KG1 (cell line): ENCODE measurements at places on chromosomes 6 and 20.

- DNase-seq: no peak
Observed at GRCh38 chr6:39433630-39434029, 111.1 kb upstream of the KCNK16 start.

DNA sequence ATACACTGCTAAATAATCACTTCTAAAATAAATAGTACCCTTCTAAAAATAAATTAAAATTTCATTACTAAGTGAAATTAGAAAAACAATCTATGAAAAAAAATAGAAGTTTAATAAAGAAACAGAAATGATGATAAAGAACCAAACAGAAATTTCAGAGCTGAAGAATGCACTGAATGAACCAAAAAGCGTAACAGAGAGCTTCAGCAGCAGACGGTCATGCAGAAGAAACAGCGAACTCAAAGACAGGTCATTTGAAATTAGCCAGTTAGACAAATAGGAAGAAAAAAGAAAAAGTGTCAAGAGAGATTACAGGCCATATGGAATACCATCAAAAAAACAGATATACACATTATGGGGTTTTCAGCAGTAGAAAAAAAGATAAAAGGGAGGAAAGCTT lies 706.7 kb downstream of the TBC1D32 start:
- no peak for DNase-seq

DNA sequence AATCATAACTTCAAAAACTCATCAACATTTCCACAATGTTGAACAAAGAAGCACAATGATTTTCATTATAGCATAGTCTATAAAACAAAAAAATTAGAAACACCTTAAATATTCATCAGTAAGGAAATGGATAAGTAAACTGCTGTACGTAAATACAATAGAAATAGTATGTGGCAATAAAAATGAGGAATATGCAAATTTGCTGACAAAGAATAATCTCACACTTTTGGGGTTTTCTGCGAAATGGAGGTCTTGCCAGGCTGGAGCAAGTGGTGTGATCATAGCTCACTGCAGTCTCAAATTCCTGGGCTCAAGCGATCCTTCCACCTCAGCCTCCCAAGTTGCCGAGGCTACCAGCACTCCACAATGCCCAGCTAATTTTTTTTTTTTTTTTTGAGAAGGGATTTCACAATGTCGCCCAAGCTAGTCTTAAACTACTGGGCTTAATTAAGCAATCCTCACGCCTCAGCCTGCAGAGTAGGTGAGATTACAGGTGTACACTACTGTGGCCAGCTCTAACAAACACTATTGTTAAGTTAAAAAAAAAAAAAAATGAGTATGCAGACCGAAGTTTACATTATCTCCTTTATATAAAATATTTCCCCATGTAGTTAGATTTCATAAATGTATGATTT lies 58.8 kb upstream of the SMIM28 start:
- DNase-seq: no peak

DNA sequence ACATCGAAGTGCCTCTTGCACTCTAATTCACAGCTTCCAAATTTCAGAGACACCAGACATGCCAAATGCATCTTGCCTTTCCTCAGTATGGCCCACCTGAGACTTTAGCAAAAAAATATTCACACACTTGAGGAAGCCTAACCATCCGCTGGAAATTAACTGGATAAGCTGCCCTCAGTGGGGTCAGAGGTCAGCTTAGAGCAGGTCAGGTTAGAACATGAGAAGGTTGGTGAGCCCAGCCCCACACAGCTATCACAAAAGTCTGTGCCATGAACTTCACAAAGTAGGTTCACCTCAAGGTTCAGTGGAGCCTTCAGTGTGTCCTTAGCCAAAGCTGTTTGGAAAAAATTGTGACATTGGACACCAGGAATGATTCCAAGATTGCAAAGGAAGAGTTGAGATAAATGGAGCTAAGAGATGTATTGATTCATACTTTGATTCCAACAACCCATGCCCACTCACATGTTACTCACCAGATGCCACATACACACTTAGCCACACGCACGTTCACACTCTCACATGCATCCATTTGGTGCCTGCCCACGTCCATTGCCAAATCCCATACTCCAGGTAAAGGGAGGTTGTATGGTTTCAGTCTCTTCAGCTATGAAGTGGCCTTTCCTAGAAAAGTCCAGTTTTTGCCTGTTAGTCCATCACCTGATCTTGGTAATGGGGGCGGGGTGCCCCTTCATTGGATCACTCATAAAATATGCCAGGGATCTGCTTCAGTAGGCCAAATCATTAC lies 11.1 kb downstream of the BAK1 start:
- DNase-seq: no peak

- DNase-seq: no peak
Observed at GRCh38 chr6:149969635-149970034, 5.9 kb downstream of the ULBP1 start.

DNA sequence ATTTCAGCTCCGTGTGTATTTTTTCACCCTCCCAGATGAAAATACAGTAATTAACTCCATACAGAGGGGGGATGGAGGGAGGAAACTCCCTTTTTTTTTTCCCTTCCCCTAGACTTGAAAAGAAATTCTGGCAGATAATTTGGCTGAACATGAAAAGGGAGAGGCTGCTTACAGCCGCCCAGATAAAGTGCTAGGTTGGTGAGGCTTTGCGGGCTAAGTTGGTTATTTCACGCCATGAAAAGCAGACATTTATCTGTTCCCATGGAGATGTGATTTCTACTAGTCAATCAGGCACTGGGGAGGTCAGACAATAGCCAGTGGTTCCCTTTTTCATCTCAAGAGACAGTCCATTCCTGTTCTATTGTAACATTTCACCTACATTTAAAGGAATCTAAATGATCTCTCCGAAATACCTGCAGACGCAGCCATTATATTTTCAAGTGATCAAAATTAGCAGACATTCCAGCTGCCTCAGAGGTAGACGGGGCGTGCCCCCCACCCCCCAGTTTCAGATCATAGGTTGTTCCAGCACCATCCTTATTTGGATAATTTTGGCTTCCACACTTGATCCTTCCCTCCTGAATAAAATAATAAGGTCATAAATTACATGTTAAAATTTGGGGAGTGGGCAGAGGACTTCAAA lies 143.9 kb upstream of the ZNF217 start:
- DNase-seq: no peak

- no peak for DNase-seq
Observed at GRCh38 chr6:111624401-111625098, 18.9 kb upstream of the TRAF3IP2 start.

- no peak for DNase-seq
Observed at GRCh38 chr6:131048933-131049515, 14.0 kb downstream of the EPB41L2 start.

- DNase-seq: no peak
Observed at GRCh38 chr20:34891166-34892062, 15.0 kb downstream of the ACSS2 start.

DNA sequence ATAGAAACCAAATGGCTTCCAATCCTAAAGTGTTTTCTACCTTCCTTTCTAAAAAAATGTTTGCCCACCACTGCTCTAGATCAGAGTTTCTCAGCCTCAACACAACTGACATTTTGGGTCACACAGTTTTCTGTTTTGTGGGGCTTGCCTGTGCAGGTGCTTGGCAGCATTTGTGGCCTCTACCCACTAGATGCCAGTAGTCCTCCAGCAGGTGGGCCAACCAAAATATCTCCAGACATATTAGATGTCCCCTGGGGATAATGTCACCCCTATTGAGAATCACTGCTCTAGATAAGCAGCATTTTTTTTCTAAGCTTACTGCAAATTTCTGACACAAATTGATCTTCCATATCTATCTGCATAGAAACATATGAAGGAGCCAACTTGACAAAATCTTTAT lies 26.3 kb upstream of the EPM2A start:
- DNase-seq: no peak

DNA sequence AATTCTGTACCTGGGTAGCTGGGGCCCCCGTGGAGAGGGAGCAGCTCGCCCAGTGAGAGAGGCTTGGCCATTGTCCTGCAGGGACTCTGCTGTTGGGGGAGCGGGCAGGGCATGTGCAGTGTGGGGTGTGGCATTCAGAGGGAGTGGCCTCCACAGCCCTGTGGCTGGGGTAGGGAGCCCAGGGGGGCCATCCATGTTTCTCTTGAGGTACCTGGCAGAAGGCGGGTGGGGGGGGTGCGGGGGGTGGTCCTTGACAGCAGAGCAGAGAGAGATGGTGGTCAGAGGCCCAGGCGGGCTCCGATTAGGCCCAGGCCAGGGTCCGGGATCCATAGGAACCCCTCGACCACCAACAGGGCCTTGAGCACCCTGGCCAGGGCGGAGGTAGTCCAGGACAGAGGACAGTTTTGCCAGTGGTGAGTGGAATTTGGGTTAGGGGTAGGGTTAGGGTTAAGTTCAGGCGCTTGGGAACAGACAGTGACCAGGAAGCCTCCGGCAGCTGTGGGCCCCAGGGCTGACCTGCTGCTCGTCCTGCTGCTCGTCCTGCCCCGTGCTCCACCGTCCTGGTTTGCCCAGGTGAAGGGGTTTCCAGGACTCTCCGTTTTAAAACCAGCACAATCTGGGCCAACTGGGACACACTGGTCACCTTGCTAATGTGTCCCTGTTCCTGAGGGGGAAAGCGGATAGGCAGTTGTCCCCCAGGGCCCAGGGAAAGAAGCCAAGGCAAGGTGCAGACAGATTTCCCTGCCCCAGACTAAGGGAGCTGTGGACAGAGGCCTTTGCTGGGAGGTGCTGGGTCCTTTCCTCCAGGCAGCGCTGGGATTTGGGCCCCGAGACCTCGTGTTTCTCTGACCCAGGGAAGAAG lies 24.8 kb upstream of the MYT1 start:
- no peak for DNase-seq

- DNase-seq: peak; percentile 31
Observed at GRCh38 chr20:22691369-22692118, 107.2 kb upstream of the FOXA2 start.

DNA sequence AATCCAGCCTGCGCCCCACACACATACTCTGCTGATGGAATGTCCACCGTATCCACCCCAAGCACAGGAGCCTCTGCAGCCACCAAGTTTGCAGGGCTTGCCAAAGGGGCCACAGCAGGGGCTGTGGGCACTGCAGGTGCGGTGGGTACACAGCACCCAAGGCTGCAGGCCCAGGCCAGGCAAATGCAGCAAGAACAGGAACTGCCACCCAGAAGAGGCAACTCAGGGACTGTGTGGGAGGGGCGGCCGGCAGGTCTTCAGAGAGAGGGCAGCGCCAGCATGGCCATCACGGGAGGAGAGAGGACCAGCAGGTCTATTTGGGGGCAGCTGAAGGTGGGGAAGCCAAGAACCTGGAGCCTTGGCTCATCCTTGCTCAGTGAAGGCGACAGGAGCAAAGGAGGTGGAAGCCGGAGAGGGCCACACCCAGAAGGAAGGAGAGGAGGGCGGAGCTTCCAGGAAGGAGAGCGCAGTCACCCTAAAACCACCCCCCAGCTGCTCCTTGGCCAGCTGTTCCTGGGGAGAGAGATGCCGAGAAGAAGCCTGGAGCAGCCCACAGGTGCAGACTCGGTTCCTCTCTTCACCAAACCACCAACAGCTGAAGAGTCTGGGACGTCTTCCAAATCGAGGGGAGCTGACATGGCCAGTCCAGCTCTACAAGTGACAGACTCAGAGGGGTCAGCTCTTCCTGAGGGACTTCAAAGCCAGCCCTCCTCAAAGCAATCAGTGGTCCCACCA lies 265.1 kb upstream of the CDYL start:
- no peak for DNase-seq

- DNase-seq: no peak
Observed at GRCh38 chr20:48824830-48825565, 2.8 kb downstream of the PREX1 start.

DNA sequence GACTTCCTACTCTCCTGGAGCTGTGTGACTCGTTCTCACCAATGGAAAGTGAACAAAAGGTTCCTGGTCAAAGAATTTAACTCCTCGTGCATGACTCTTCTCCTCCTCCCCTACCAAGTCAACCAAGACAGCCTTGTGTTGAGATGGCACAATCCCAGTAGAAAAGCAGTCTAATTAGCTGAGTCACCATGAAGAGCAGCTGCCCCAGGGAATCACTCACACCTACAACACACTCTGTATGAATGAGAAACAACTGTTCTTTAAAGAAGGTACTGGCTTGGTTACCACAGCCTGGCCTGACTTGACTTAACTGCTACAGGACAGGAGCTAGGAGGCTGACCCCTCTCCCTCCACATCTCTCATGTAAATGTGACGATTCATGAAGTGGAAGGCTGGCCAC lies 2.9 kb upstream of the HLA-DOB start:
- DNase-seq: no peak

DNA sequence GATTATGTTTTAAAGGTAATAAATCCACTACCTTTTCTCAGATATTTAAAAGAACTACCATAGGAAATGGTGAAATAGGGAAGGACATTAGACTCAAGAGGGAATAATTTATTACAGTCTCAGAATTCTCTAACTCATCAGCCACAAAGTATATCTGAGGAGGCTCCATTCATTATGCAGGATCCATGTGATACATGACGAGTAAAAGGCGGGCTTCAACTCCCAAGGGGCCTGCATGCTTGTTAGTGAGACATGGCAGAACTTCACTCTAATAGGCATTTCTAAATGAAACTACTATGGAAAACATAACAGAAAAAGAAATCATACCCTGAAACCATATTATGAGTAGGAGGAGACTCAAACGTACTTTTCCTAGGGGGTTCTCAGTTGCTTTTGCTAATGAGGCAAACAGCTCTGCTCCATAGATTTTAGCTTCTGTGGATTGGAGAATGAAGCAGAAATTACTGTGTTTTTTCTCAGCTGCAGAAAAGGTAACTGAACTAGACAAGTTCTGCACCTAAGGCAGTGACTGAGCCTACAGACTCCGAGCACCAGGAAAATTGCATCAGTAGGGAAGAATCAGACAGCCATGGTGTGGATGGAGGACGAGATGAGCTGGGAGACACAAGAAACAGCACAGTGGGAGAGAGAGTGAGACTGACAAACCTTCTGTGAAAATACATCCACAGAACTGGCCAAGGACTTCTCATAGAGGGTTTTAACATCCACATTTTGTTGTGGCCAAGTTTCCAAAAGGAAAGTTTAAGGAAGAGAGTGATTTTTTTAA lies 254.6 kb upstream of the PRDM1 start:
- no peak for DNase-seq

- no peak for DNase-seq
Observed at GRCh38 chr6:129153257-129153656, 270.3 kb downstream of the LAMA2 start.

DNA sequence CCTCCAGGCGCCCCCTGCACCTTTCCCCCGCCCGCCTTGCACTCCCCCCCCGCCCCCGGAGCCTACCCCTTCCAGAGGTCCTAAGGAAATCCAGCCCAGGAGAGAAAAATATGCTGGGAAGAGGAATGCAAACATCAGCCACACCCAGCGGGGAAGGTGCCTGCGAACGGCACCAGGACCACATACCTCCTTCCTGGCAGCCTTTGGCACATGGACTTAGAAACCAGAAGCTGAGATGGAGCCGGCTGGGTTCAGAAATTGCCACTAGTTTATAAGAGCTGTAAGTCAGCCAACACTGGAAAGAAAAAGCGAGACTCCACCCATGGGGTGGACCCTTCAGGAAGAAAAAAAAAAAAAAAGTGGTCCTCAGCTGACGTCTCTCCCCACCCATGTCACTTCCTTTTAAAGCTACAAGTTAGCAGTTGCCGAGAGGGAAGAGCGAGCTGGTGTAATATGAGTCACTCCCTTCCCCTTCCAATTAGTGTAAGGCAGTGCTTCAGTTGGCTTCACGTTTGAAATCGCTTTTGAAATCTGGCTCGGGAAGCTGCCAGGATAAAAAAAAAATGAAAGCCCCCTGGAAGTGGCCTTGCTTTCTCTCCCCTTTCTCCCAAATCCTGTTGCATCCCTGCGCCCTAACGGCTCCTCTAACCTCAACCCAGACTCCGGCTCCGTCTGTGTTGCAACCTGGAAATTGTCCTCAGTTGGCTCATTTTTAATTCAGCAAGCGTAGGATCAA lies at the start of gene AGPAT4:
Gene AGPAT4 (minus strand): TSS at position 310 of the 736 bp plus-strand sequence. CDS start 41,848 bp downstream, outside the sequence.
- peak; percentile 37 for DNase-seq

GRCh38 chr20:39631557-39631956 lies 669.4 kb downstream of the DHX35 start:
- DNase-seq: no peak

GRCh38 chr6:87366072-87366827 lies 21.6 kb downstream of the C6orf163 start:
- no peak for DNase-seq
